ENCODE measurements at places on chromosomes 2 and 18.

DNA sequence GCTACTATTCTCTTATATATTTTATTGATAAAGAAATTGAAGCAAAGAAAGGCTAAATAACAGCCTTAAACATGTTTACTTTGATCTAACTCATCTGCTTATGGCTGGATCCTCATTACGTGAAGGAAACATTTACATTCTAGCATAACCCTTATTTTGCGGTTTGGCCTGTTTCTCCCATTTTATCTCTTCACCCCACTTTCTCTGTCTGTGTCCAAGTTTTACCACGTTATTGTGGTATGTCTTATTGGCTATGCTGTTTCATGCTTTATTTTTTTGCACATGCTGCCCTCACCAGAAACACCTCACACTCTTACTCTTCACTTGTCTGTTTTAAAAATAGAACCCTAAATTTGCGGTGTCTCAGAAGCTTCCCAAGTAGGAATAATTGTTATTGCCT is 78.5 kb downstream of the RPIA start:
- no peak for DNase-seq

DNA sequence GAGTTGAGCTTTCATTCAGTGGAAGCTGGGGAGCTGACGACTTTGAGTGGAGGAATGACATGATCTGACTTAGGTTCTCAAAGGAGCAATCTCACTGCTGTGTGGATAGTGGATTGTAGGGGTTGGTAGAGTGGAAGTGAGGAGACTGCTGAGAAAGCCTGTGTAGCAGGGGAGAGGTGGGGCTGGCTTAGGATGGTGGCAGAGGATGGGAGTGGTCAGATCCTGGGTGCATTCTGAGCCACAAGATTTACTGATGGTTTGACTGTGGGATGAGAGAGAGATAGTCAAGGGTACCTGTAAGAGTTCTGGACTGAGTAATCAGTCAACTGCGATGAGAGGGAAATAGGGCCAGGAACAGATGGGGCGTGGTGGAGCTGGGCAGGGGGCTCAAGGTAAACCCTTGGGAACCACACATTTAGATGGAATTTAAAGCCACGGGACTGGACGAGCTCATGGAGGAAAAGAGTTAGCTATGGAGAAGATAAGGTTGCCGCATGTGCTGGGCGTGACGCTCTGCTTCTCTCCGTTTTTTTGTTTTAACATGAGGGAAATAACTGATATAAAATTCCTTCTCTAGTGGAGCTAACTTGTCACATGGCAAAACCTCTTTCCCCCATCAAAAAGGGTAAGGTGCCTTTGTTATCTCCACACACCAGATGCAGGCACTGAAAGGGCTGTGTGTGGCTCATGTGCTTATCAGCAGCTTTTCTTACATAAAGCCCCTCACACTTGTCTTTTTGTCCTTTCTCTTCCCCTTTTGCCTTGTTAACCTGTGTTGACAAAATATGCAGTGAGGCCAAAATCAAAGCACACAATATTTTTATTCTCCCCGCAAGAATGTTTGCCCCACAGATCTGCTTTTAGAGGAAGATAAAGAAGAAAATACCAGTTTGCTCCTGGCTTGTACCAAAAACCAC is 379.8 kb downstream of the TSN start:
- DNase-seq, result no peak

GRCh38 chr2:102910724-102911123 is 148.9 kb downstream of the TMEM182 start:
- no peak for DNase-seq

DNA sequence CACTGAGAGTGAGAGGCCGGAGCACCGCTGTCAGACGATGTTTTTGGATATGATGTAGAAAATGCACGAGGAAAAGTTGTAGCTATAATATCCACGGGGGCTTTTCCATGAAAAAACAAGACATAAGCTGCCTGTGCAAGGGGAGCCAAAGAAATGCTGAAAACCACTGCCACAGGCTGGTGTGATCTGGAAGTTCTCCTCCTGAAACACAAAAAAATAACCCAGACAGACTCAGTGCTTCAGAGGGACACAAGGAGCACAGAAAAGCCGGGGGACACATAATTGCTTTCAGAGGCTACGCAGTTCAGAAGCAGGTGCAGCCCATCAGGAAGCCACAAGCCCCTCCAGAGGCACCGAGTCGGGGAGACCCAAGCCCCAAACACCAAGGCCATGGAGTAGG is 98.2 kb downstream of the ZNF516 start:
- DNase-seq, result no peak

DNA sequence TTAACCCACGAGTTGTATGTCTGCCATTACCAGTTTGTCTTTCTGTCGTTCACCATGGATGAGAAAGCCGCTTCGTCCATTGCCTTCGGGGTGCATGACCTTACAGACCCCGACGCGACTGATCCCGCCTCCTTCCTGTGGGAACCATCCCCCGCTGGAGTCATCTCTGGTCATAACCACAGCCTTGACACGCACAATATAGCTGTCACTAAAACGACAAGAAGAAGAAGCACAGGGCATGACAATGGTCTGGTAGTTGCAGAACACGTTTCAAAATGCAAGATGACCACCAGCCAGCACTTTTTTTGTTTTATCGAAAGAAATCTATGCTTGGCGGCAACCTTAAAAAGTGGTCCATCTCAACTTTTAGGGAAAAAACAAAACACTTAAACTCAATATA is 87.7 kb downstream of the SPRED2 start:
- no peak for DNase-seq

DNA sequence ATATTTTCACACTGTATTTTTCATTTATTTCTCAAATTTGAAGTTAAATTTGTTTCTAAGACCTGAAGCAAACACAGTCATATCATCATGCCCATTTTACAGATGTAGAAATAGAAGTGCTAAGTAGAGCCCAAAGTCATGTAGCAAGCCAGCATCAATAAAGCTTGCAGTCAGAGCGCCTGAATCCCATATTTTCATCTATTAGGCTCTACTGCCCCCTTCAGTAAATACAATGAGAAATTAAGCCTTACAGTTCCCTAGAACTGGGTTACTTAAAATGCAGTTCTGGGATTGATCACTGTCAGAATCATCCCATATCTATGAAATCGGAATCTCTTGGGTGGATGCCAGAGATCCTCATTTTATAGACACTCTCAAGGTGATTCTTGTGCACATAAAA is 419.9 kb downstream of the TGIF1 start:
- DNase-seq, result no peak

All from Right ventricle myocardium inferior (tissue), 1 donor.